ENCODE measurements at places on chromosomes 7 and 10. TPM values are rescaled to one million over a fixed set of nuclear protein-coding genes. Genes with fewer than 3 reads are reported as not detected.

Gene SCIN
- not detected for polyA plus RNA-seq

Gene SPDYE16
- polyA plus RNA-seq: 0.81 TPM

Gene PILRA
- 23.7 TPM for polyA plus RNA-seq

Gene SPDYE5
- polyA plus RNA-seq: 0.26 TPM

Gene EBF3
- 0.38 TPM for polyA plus RNA-seq

Gene PVRIG
- polyA plus RNA-seq: not detected

All from neural cell (in vitro differentiated cells).